ENCODE measurements at places on chromosomes 7 and 10.

DNA sequence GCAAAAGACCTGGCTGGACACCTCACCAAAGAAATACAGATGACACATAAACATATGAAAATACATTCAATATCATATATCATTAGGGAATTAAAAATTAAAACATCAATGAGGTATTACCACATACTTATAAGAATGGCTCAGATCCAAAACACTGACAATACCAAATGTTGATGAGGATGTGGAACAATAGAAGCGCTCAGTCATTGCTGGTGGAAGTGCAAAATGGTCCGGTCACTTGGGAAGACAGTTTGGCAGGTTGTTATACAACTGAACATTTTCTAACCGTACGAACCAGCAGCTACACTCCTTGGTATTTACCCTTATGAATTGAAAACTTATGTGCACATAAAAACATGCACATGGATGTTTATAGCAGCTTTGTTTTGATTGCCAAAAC lies 38.5 kb downstream of the ZMYND11 start:
- DNase-seq: no peak

GRCh38 chr7:156196649-156197048 lies 384.4 kb upstream of the SHH start:
- DNase-seq: no peak

- DNase-seq: no peak
Observed at GRCh38 chr7:95229301-95229700, 95.0 kb downstream of the PON1 start.

DNA sequence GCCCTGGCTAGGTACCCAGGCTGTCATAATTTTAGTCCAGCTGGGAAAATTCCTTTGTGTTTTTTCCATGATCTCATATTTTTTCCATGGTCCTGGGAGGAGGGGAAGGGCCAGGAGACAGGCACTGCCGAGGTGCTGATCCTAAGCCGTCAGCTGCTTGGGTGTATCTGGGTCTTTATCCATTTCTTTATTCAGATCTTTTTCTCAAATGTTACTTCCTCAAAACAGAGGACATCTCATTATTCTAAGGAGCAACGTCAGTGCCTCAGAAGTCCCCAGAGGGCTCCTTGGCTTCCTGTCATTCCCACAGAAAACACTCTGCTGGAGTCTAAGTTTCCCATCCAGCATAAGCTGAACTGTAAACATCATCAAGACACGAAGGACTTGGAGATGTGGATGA lies 2.8 kb upstream of the OR6V1 start:
- peak; percentile 33 for DNase-seq

- no peak for DNase-seq
Observed at GRCh38 chr7:77867537-77867865, 68.9 kb downstream of the PHTF2 start.

DNA sequence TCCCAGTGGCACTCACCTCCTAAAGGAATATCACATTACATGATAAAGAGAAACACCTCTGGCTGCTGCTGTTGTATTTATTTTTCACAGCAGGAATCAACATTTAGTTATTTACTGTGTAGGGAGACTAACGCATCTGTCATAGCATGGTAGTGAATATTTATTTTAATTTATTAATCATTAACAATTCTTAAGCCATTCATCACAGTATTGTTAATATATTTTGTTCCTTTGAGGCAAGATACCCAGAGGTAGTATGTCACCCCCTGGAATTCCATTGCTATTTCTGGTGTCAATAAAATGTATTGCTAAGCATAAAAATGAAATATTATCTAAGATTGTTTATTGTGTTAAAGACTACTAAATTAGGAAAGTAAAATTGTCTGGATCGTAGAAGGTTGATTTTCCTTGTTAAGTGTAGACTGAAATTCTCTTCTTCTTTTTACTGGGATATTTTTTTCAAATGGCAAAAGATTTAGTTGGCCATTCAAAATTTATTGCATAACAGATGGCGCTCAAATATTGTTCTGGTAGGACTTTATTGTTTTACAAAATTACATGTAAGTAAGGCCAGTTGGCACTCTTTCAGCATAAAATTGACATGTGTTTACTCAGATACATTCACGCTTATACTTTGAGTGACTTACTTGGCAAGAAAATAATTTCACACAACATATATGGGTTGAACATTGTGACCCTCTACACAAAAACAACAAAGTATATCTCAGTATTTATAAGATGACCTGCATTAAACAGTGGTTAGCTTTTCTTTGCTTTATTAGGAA lies 1358.7 kb upstream of the SORCS1 start:
- DNase-seq: no peak

DNA sequence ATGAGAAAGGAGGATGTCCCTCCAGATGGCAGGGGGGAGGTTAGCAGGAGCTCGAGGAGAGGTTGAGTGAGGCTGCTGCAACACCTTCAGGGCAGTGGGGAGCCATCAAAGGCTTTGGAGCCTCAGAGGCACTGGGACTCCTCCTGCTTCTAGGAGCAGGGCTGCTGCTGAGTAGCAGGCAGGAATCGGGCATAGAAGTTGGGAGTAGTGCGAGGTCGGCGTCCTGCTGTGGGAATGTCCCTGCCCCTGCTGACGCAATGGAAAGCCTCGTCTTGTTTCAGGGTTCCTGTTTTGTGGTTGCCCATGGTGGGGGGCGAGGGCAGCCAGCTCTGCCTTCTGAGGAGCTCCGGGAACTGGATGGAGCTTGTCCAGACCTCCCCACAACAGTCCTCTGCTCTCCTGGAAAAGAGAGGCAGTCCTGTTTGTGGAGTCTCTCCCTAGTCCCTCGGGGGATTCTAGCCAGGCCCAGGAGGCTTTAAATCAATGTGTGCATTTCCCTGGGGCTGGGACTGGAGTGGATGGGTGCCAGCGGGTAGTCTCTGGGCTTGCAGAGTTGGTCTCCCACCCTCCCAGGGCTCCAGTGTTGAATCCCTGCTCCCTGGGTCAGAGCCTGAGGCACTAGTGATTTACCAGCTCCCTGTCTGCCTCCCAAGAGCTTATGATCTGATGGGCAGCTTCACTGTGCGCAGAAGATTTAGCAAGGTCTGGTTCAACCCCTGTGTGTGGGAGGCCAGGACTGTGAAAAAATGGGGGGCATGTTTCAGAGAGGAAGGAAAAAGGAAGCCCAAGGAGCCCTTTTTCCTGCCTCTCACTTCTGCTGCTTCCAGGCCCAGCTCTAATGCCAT lies 98.7 kb upstream of the PPIF start:
- DNase-seq: no peak

DNA sequence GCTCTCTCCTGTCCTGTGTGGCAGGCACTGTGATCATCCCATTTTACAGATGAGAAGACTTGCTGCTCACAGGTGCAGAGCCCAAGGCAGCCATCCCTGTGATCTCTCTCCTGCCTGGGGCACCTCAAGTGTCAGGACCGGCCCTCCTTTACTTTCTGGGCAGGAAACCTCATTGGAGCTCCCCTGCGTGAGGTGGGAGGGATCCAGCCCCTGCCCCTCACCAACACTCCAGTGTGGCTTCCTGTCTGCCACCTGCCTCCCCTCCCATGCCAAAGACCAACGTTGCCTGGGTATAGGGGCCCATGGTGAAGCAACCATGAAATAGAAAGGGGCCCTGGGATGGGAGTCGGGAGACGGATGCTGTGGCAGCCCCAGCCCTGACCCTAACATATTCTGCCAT lies 91.2 kb upstream of the MYL10 start:
- no peak for DNase-seq

GRCh38 chr10:84230359-84230758 lies 5.0 kb upstream of the LRIT2 start:
- no peak for DNase-seq

DNA sequence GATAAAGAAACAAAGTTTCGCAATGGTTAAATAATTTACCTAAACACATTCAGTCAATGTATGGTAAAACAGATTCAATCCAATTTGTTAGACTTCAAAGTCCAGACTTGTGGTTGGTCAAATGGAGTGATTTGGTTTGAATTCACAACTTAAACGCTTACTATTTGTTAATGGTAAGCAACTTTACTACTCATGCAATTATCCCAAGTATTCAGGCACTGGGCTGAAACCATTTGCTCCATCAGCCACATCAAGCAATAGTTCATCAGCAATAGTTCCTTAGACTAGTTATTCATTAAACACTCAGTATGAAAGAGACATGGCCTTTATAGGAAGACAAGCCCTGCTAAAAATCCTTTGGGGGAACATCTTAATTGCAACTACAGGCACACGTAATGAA lies 253.0 kb downstream of the AGMO start:
- no peak for DNase-seq

DNA sequence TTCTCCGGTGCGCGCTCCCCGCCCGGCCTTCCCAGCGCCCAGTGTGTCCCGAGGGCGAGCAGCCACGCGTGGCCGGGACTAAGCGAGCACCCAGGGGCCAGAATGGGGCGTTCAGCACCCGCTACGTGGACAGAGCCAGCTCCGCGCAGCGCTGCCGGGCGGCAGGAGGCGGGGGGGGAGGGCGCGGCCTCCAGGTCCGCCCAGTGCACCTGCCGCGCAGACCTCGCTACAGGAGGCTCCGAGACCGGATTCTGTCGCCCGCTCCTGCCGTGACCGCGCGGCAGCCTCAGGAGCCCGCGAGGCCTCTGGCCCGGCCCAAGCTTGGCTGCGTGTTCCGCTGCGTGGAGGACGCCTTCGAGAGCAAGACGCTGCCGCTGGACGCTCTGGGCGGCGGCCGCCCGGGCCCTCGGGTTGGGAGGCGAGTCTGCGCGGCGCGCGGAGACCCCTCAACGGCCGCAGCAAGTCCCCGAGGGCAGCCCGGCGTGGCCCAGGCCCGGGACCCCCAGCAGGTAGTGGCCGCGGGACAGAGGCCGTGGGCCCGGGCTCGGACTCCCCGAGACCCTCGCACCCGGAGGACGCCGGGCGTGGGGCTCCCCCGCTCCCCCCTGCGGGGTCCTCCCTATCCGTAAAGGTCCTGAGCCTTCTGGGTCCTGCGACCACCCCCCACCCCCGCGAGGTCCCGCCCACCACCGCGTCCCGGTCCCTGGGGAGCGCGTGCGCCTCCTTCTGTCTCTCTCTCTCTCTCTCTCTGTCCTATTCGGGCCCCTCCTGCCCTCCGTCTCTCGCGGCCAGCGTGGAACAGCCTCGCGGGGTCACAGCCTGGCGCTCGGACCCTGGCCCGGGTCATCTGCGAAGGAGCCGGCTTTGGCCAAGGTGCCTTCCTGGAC lies 904 bp upstream of the DPYSL4 start:
- peak; percentile 23 for DNase-seq

DNA sequence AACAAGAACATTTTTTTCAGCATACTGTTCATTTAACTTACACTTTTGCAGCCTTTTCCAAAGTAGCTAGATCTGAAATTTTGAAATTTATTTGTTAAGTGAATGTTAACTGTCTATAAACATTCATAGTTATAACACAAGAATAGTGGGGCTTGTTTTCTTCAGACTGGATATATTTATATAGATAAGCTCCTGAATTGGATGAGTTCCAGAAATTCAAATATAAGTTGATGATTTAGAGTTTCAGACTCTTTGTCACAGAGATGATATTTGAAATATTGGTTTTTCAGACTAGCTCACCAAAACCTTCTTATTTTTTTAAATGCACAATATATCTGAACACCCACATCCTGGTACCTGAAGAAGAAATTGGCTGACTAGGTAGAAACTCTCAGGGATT lies 44.0 kb downstream of the ZNRF2 start:
- DNase-seq: no peak

DNA sequence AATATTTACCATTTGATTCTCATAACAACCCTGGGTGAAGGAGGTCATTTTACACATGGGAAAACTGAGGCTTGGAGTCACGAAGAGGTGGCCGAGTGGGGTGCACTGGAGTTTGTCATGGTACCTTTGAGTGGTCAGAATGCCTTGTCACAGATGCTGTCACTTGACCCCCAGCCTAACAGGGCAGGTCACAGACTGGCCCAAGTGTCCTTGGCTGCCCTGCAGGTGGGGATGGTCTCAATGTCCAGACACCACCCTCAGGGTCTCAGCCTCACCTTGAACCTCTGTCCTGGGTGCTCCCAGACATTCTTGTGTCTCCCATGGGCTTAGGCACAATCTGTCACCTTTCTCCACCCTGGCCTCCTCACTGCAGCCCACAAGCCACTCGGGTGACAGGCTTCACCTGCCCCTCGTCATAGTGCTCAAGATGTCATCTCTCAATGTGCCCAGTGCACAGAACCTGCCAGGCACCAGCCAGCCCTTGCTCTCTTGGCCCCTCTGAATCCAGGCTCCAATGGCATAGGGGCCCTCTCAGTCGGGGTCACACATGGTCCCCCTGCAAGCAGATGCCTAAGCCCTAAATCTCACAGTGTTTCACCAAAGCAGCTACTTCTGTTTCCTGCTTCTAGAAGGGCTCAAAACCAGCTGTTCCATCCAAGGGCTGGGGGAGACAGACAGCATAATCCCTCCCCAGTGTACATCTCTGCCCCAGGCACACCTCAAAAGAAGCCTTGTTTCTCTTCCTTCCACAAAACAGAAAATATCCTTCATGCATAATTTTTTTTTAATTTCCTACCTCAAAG lies 76.8 kb upstream of the NANOS1 start:
- DNase-seq: no peak

GRCh38 chr10:75852851-75853484 lies 421.5 kb downstream of the LRMDA start:
- no peak for DNase-seq

- DNase-seq: no peak
Observed at GRCh38 chr7:150379441-150380379, 580 bp downstream of the ZNF775 start.

Data from muscle of arm (tissue), 14 donors.